ENCODE measurements at places on chromosomes 7 and 10.

GRCh38 chr10:72812753-72813430 lies 80.6 kb upstream of the OIT3 start:
- no peak for DNase-seq

- DNase-seq, result no peak
These were observed 939 bp upstream of the VAX1 start for GRCh38 chr10:117138838-117139580.

GRCh38 chr7:124908259-124908658 lies 21.4 kb downstream of the POT1 start:
- DNase-seq, result no peak

GRCh38 chr10:86728056-86728455 lies 28.4 kb upstream of the BMPR1A start:
- DNase-seq, result no peak

DNA sequence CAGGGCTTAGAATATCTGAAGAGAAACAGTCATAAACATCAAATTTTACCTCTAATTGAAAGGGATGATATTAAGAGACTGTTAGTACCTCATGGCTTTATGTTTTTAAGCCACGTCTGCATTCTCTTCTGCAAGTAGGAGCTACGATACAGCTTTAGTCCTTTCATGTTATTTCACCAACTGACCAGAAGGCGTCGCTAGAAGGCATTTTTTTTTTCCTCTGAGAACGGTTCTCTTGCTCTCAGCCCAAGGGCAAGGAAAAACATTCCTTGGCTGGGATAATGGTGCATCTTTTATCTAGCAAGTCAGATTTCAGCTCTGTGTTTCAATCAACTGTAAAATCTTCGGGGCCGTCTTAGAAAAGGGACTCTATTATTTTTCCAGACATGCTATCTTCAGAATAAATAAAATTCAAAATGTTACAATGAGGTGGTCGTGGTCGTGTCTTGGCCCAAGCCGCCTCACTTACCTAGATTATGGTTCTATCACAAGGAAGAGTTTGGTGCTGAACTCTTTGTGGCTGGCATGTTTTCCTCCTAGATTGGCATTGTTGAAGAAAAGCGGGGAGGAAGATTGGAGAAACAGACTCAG lies 41.6 kb upstream of the LYZL2 start:
- no peak for DNase-seq

- DNase-seq, result no peak
These were observed 50.5 kb upstream of the STARD3NL start for GRCh38 chr7:38127216-38128207.

DNA sequence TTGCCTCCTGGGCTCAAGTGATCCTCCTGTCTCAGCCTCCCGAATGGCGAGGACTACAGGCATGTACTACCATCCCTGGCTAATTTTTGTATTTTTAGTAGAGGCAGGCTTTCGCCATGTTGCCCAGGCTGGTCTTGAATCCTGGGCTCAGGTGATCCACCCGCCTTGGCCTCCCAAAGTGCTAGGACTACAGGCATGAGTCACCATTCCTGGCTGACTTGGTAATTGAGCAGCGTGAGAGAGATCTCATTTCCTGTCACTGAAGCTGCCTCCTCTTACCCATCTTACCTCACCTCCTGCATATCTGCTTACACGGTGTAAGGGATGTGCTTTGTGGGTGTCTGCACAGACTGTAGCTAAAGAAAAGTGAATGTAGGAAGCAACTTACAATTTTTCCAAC lies 9.7 kb downstream of the IFIT3 start:
- no peak for DNase-seq

- no peak for DNase-seq
These were observed 92.1 kb downstream of the PPP1R3C start for GRCh38 chr10:91540733-91541132.

DNA sequence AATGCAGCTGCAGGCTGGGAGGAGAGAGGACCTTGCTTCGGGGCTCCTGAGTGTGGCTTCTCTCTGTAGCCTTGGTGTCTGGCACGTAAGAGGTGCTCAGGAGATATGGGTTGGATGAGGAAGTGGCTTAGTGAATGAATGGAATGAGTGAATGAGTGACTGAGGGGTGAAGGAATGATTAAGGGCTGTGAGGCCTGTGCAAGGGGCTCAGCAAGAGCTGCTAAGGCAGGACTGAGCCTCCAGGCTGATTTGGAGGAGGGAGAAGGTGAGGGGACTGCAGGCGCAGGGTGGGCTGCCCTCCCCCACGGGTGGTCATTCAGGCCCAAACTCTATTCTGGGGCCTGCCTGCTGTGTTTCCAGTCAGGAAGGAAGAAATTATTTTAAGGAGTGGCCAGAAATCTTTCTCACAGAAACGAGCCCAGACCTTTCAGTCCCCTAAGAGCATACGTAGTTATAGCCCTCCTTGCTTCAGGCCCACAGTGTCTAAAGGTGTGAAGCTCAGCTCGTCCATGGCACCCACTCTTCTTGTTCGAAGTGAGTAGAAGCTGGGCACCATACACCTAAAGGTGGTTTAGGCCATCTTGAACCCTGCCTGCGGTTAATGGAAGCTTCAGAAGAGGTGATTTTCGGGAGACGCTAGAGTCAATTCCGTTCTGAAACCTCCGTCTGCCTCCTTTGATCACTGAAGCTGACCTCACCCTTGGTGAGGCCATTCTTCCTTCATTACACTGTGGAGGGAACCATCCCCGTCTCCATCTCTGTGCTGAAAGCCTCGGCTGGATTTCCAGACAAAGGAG lies 49.5 kb upstream of the SAMD8 start:
- no peak for DNase-seq

DNA sequence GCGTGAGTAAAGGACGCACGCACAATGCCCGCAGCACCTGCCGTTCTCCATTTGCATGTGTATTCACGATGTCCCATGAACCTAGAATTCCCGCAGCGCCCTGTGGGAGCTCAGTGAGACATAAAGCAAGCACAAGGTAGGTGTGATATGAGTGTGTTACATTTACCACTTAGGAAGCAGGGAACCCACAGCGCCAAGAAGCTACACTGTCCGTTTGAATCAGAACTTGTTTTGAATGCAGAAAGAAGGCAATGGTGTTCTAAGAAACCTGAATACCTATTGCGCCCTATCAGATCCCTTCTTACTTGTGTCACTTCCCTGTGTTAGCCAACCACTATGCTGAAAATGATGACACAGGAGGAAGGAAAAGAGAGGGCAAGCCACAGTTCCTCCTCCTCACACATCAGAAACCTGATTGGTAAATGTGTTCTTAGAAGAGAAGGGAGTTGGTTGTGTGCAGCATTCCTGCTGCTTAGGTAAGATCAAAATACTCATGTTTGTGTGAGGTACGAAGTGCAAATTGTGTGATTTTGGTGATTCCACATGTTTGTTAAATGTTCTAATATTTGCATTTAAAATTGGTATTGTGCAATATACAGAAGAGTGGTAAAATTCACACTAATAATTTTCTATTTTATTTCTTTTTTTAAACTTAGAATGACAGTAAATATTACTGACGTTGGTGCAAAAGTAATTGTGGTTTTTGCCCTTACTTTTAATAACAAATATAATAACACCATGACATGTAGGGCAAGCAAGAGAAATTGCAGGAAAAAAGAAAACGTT lies 185.4 kb downstream of the SEC23IP start:
- DNase-seq, result no peak

- DNase-seq, result no peak
These were observed 5.4 kb upstream of the COBL start for GRCh38 chr7:51321961-51322515.

- DNase-seq, result no peak
These were observed 242.0 kb downstream of the BICC1 start for GRCh38 chr10:58754469-58755339.

- DNase-seq, result no peak
These were observed 727 bp upstream of the PDSS1 start for GRCh38 chr10:26696786-26697162.

DNA sequence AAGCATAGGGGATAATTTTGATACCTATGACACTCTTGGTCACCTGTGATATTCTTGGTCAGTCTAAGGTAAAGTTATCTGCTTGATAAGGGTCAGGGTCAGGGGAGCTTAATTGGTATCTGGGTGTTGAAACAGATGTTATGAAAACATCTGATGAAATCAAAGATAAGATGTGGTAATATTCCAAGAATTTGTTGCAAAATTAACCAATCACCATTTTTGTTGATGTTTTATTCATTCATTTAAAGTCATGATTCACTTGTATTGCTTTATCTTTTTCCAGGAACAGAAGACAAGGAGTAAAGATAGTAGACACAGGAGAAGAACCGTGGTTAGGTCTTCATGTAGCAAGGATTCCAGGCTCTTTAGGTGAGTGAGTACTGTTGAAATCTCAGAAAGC lies 103.1 kb downstream of the SEMA3C start:
- DNase-seq, result no peak

DNA sequence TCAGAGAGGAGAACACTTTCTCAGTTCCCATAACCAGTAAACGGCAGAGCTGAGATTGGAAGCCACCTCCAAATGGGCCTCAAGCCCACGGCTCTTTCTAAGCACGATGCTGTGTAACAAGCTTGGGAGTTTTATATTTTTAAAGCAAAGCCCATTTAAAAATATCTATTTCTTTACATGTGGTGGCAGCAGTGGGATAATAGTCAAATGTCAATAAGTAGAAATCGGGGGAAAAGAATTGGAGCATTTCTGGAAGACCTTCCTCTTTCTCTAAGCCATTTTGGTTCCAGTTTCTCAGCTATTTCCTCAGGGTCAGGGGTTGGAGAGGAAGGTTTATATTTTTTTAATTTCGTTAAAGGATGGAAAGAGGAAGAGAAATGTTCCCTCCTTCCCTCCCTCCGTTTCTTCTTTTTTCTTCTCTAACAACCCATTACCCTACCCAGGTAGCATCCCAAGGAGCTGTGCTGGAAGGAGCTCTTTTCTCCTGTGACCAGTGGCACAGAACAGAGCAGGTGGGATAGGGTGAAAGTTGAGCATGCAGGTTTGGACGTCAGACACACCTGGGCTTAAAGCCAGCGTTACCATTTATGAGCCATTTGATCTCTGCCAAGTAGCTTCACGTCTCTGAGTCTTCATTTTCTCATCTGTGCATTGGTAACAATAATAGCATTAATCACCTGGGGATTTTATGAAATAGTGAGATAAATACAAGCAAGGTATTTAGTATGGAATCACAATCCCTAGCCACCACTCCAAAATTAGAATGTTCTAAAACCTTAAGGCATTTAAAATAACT lies 515.7 kb downstream of the RPS24 start:
- no peak for DNase-seq

- no peak for DNase-seq
These were observed 1.9 kb upstream of the TMEM229A start for GRCh38 chr7:124034754-124035100.

Data from omental fat pad (tissue), 4 donors.